Effector memory CD4-positive, alpha-beta T cell (primary cell): ENCODE measurements at places on chromosomes 2 and 18.

DNA sequence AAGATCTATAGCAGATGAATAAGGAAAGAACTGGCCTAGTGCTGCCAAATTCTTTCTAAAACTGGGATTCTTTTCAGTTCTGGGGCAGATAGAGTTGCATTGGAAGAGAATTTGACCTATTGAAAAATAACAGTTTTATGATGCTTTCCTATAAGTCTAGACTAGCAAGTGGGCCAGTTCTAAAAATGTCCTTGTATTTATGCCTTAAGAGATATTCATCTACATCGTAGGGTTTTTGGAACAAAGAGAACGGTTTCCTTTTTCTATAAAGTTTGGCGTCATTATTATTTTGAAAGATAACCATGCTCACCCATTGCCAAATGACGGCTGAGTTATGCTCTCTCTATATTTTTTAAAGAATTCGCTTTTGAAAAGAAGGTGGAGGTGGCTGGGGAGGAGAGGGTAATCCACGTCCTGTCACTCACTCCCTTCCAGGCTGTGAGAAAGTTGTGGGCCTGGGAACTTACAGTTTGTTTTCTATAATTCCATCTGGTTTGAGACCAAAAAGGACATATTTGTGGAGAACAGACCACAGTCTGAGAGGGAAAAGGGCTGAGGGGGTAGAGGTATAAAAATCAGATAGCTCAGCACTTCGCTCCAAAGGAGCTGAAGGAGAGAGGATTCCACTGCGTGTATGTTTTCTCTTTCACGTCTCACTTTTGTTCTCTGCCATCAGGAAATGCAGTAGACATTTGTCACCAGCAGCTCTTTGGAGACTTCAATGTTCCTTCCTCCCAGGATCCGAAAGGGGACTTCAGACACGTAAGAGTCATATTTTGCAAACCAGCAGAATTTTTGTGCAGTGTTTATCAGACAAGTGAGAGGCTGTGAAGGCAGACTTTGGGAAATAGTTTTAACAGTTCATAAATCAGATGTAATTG lies 281.9 kb upstream of the FN1 start:
- H3K36me3 ChIP-seq: no peaks in the 10 kb centered on the region
- no peak overlapping the region for H3K4me3 ChIP-seq
- H3K27me3 ChIP-seq: no peaks in the 10 kb centered on the region
- no peak overlapping the region for H3K27ac ChIP-seq
- DNase-seq: no peak

- H3K36me3 ChIP-seq: no peaks in the 10 kb centered on the region
- no peak for DNase-seq
- no peak overlapping the region for H3K27ac ChIP-seq
Observed at GRCh38 chr2:234955971-234956509, 4.2 kb downstream of the SH3BP4 start.

DNA sequence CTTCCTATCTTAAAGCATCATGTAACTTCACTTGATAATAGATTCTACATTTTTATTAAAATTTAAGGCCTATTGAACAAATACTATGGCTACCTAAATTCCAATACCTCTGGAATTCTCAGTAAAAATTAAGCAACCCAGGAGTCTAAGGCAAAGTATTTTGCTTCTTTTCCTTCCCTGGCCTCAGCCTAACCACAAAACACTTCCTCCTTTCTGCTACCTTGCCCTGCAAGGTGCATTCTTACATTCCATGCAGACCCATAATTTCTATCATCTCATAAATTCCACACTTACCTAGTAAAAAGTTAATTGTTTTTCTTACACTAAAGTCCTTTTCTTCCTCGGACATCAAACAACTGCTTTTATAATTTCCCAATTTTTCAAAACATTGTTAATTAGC lies 3.7 kb downstream of the MBOAT2 start:
- peaks cover 5% of the 10 kb centered on the region for H3K4me1 ChIP-seq
- H3K36me3 ChIP-seq: no peaks in the 10 kb centered on the region
- H3K27me3 ChIP-seq: no peaks in the 10 kb centered on the region
- no peak for DNase-seq
- no peak overlapping the region for H3K4me3 ChIP-seq

GRCh38 chr2:70979626-70980025 lies 1.2 kb downstream of the ANKRD53 start:
- H3K4me3 ChIP-seq: no peak overlapping the region
- no peak overlapping the region for H3K27ac ChIP-seq
- H3K27me3 ChIP-seq: no peaks in the 10 kb centered on the region
- no peak for DNase-seq
- H3K36me3 ChIP-seq: no peaks in the 10 kb centered on the region

DNA sequence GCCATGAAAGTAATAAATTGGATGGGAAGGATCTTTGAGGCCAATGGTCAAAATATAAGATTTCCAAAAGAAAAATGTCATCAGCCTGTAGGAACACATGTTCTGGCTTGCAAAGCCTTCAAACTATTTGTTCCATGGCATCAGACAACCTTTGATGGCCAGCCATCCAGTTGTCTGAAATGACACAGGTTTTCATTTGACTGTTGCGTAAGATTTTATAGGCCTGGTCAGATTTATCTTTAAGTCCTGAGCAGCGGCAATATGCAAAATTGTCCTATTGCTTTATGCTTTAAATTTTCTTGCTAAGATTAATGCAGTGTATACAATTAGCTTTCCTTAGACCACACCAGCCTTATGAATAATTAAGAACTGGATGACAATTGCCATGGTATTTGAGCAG lies 167.1 kb downstream of the AGPS start:
- H3K4me1 ChIP-seq: no peaks in the 10 kb centered on the region
- H3K4me3 ChIP-seq: no peak overlapping the region
- no peak overlapping the region for H3K27ac ChIP-seq
- H3K27me3 ChIP-seq: no peaks in the 10 kb centered on the region

- H3K27ac ChIP-seq: no peak overlapping the region
- no peak overlapping the region for H3K4me3 ChIP-seq
- no peak for DNase-seq
- no peaks in the 10 kb centered on the region for H3K4me1 ChIP-seq
Observed at GRCh38 chr2:118250001-118250400, 161.7 kb downstream of the INSIG2 start.

GRCh38 chr18:78679613-78680260 lies 299.9 kb upstream of the SALL3 start:
- no peaks in the 10 kb centered on the region for H3K36me3 ChIP-seq
- H3K4me1 ChIP-seq: no peaks in the 10 kb centered on the region
- H3K27me3 ChIP-seq: no peaks in the 10 kb centered on the region
- H3K4me3 ChIP-seq: no peak overlapping the region
